Lower lobe of right lung (tissue), 2 donors: ENCODE measurements at places on chromosomes 6 and 20. TPM values are rescaled to one million over a fixed set of nuclear protein-coding genes. Genes with fewer than 3 reads are reported as not detected.

GRCh38 chr6:340186-340955, 48.1 kb downstream of the DUSP22 start:
- DNase-seq = no peak
- H3K4me1 ChIP-seq = peaks cover 25% of the 10 kb centered on the region
- no peak overlapping the region for H3K4me3 ChIP-seq
- H3K27me3 ChIP-seq = no peaks in the 10 kb centered on the region

The RNF182 gene
- total RNA-seq = 5.3 TPM

- no peaks in the 10 kb centered on the region for H3K27me3 ChIP-seq
- H3K4me1 ChIP-seq = no peaks in the 10 kb centered on the region
- no peak for DNase-seq
Measured at GRCh38 chr20:42721923-42722322, 467.8 kb downstream of the PTPRT start.

The NKX2-4 gene
- total RNA-seq = not detected

GRCh38 chr6:17923401-17923863, 64.0 kb downstream of the KIF13A start:
- no peaks in the 10 kb centered on the region for H3K36me3 ChIP-seq
- H3K27me3 ChIP-seq = no peaks in the 10 kb centered on the region
- peaks cover 51% of the 10 kb centered on the region for H3K4me1 ChIP-seq
- H3K27ac ChIP-seq = peak overlapping the region; percentile 51

The TGM3 gene
- 0.32 TPM for total RNA-seq

- no peaks in the 10 kb centered on the region for H3K36me3 ChIP-seq
- peak overlapping the region; percentile 74 for H3K27ac ChIP-seq
- peak overlapping the region; percentile 81 for H3K4me3 ChIP-seq
- DNase-seq = peak; percentile 63
- H3K4me1 ChIP-seq = peaks cover 9% of the 10 kb centered on the region
Measured at GRCh38 chr6:36386495-36387439, 702 bp downstream of the ETV7 start.

DNA sequence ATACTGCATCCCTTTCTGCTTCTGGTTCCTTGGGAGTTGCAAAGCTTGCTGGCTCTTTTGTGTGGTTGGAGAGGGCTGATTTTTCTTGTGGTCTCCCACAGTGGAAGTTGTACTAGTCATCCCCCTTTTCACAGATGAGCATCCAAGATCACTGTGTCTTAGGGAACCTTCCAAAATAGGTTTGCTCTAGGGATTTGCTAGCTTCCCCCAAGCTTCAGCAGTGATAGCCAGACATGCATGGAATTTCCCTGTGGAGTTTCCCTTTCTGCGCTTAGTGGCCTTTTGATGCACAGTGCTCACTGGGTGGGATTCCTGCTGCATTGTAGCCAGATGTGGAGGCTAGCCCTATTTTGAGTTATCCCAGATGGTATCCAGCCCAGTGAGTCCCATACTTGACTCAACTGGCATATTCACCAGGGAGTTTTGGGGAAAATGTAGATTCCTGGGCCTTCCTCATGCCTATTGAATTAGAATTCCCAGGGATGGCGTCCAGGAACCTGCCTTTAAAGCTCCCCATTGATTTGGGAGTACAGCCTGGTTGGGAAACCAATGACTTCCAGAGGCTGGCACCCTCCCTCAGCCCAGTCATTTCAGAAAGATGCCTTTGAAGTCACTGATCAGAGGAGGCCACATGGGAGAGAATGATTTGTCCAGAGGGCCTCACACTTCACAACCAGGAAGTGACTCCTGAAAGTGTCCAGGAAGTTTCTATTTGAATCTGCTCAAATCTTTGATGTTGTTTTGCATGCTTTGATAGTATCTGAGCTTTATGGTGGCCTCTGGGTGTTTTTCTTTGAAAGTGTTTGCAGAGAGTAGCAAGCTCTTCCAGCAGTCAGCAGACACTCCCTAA, 25.9 kb downstream of the PPARD start:
- H3K36me3 ChIP-seq = no peaks in the 10 kb centered on the region
- H3K27ac ChIP-seq = no peak overlapping the region
- no peak for DNase-seq
- H3K4me1 ChIP-seq = peaks cover 39% of the 10 kb centered on the region

DNA sequence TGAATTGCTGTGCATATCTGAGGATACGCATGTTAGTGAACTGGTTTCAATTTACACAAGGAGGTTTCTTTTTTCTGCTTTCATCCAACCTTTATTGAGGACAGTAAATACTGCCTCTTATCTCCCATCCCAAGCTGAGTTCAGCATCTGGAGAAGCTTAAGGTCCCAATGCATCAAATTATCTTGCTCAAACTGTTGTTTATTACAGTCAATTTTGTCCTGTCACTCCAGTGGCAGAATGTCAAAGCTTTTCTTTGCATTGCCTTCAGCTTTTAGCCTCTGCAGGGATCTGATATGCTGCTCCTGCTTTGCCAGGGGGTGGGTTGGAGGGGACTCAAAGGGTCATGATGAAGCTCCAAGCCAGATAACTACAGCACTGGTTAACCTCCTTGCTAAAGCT, 435.4 kb upstream of the SOX4 start:
- no peaks in the 10 kb centered on the region for H3K27me3 ChIP-seq
- no peak overlapping the region for H3K4me3 ChIP-seq
- H3K4me1 ChIP-seq = no peaks in the 10 kb centered on the region
- DNase-seq = no peak
- H3K27ac ChIP-seq = no peak overlapping the region

GRCh38 chr6:44221961-44222335, 1.4 kb upstream of the SLC29A1 start:
- peak overlapping the region; percentile 11 for H3K4me3 ChIP-seq
- DNase-seq = no peak
- H3K4me1 ChIP-seq = peaks cover 85% of the 10 kb centered on the region
- H3K27me3 ChIP-seq = no peaks in the 10 kb centered on the region
- peak overlapping the region; percentile 80 for H3K27ac ChIP-seq

- no peak for DNase-seq
- no peak overlapping the region for H3K4me3 ChIP-seq
- H3K4me1 ChIP-seq = no peaks in the 10 kb centered on the region
- no peak overlapping the region for H3K27ac ChIP-seq
- peaks cover 95% of the 10 kb centered on the region for H3K36me3 ChIP-seq
Measured at GRCh38 chr6:4125933-4126864, 9.2 kb downstream of the ECI2 start.

The BFSP1 gene
- total RNA-seq = 2.4 TPM

- H3K4me3 ChIP-seq = no peak overlapping the region
- peaks cover 53% of the 10 kb centered on the region for H3K4me1 ChIP-seq
- H3K27me3 ChIP-seq = no peaks in the 10 kb centered on the region
- peaks cover 7% of the 10 kb centered on the region for H3K36me3 ChIP-seq
- no peak overlapping the region for H3K27ac ChIP-seq
Measured at GRCh38 chr6:16318538-16318937, 80.2 kb downstream of the GMPR start.

DNA sequence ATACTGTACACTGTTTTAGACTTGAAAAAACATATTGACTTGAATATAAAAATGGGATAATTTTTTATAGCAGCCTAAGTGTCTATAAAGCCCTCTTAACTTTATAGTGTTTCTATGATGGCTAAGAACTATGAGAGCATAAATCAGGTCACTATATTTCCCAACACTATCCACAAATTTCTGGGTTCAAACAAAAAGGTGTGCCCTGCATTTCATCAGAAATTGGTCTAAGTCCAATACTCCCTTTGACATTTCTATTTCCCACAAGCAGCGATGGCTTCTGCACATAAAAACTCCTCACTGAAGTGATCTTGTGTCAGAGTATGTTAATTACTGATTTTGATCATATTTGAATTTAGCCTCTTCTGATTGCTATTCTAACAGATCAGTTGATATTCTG, 143.9 kb downstream of the WDR27 start:
- peaks cover 4% of the 10 kb centered on the region for H3K36me3 ChIP-seq
- H3K27me3 ChIP-seq = no peaks in the 10 kb centered on the region
- no peaks in the 10 kb centered on the region for H3K4me1 ChIP-seq
- DNase-seq = no peak

DNA sequence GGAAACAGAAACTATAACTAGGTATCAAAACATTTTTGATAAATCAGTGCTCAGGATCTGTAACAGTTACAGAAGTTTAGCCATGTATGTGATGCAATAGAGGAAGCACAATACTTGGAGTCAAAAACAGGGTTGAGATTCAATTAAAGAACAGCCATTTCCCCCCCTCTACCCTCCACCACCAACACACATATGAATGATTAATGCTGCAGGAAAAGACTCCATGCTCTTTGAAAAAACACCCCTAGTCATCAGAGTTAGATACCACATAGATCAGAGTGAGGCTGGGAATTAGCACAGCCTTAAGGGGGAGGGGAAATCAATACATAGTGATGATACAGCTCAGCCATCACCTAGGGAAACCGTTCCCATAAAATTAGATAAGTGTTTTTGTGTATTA, 108.9 kb upstream of the EMILIN3 start:
- H3K27me3 ChIP-seq = no peaks in the 10 kb centered on the region
- no peak overlapping the region for H3K27ac ChIP-seq
- no peak overlapping the region for H3K4me3 ChIP-seq
- peaks cover 29% of the 10 kb centered on the region for H3K36me3 ChIP-seq
- H3K4me1 ChIP-seq = peaks cover 8% of the 10 kb centered on the region

DNA sequence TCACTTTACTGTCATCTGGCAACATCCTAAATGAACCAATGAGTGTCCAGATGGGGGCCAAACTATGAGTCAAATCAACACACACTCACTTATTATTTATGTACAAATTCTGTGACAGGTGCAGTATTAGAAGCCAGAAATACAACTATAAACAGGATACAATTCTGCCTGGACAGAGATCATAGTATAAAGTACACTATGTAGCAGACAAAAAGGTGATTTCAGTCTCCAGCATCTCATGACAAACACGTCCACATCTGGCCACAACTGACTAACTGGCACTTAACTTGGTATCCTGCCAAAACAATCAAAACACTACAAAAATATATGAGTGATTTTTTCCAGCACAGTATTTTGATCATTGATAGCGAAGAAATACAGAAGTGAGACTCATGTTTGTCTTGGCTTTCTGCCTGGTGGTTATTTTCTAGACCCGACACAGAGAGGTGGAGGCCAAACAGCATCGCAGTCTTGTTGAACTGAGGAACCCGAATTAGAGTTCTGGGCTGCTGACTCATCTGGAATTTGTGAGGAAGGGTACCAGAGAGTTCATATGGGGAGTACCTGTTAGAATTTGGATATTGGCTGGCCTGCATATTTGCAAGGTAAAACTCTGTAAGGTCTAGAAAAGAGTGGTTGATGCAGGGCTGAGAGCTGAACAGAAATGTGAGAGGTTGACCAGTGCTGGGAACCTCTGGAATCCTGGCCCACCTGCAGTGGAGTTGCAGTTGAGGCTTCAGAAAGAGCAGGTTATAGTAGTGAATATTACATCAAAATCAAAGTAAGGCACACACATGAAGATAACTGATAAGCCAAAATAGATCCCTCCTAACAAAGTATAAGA, 475.2 kb downstream of the PTPRT start:
- H3K27ac ChIP-seq = no peak overlapping the region
- no peaks in the 10 kb centered on the region for H3K36me3 ChIP-seq
- no peaks in the 10 kb centered on the region for H3K4me1 ChIP-seq
- no peaks in the 10 kb centered on the region for H3K27me3 ChIP-seq
- no peak overlapping the region for H3K4me3 ChIP-seq

DNA sequence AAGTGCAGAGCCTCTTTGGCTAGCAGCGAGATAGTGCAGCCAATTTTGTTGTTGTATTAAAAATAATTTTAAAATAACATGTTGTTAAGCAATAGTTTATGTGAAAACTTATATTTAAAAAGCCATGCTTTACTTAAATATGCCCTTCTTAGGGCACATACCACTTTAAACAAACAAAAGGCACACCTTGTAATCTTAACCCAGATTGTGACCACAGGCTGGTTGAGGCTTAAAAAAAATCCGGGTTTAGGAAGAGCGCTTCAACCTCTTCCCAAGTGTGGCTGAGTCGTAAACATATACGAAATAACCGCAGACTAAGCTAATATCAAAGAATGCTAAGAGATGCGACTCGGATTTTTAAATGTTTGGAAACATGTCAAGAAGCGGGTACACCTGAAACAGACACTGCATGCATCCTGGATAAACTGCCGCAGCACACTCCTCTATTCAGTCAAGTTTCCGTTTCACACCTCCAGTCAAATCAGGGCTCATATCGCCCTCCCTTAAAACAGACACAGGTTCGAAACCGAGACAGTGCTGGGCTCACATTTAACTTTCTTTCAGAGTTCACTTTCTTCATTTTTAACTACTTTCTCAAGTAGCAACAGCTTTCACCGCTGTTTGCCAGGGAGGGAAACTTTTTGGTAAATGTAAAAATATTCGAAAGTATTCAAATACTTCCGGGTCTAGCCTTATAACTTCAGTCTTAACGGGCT, 1.5 kb downstream of the DEK start:
- H3K27ac ChIP-seq = peak overlapping the region; percentile 93
- peaks cover 5% of the 10 kb centered on the region for H3K36me3 ChIP-seq
- DNase-seq = no peak

The PCMT1 gene
- total RNA-seq = 63.7 TPM

- no peak overlapping the region for H3K4me3 ChIP-seq
- peak overlapping the region; percentile 47 for H3K27ac ChIP-seq
- DNase-seq = no peak
- H3K36me3 ChIP-seq = peaks cover 73% of the 10 kb centered on the region
Measured at GRCh38 chr20:58669287-58670006, 18.4 kb downstream of the STX16 start.

DNA sequence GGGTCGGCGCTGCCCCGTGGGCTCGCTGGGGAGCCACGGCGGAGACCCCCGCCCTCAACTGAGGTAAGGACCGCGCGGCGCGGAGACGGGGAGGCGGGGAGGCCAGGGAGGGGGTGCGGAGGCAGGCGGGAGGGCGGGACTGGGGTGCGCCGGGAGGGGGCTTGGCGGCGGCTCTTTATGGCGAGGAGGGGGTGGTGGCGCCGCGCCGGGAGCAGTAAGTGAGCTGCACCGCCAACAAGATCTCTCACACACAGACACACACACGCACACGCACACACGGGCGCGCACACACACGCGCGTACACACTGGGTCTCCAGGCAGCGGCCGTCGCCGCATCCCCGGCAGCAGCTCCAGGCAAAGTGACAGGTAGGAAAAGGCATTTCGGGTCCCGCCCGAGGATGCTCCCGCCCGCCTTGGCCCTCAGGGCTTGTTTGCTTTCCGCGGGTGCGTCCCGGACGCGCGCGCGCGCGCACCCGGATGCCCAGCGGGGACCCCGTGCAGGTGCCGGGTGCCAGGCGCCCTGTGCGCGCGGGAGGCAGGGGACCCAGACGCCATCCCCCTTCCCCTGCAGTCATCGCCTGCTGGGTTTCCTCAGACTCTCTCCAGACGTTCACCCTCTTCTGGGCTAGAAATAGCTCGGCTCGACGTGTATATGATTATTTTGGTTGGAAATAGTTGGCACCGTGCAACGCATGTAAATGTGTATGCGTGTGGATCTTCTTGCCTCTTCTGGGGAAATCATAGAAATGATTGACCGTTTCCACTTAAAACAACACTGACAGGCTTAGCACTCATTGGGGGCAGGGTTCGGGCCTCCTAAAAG, at the start of gene PLCB4:
TSS of gene PLCB4 (plus strand) at position 247 of the 823 bp plus-strand sequence. CDS start 238,728 bp downstream, outside the sequence.
- no peaks in the 10 kb centered on the region for H3K36me3 ChIP-seq
- peak within 1 kb of the TSS; percentile 67 for H3K4me3 ChIP-seq
- no peaks in the 10 kb centered on the region for H3K4me1 ChIP-seq
- peaks cover 17% of the 10 kb centered on the region for H3K27me3 ChIP-seq
- peak within 1 kb of the TSS; percentile 83 for H3K27ac ChIP-seq
- peak; percentile 56 for DNase-seq

GRCh38 chr6:30818391-30818841, 65.9 kb upstream of the DDR1 start:
- DNase-seq = no peak
- H3K27ac ChIP-seq = peak overlapping the region; percentile 20
